Panc1 (cell line): ENCODE measurements at places on chromosomes 16 and 17. TPM values are rescaled to one million over a fixed set of nuclear protein-coding genes. Genes with fewer than 3 reads are reported as not detected.

DNA sequence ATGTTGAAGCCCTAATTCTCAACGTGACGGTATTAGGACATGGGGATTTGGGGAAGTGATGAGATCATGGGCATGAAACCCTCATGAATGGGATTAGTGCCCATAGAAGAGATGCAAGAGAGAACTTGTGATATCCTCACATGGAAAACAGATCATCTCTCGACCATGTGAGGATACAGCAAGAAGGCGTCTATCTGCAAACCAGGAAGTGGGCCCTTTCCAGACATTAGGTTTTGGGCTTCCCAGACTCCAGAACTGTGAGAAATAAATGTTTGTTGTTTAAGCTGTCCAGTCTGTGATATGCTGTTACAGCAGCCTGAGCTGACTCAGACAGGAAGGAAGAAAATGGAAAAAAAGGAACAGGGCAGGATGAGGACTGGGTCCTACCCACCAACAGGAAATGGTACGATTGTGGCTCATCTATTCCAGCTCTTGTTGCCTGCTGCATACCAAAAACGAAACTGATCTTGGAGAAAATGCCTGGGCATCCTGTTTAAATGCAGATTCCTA is 21.9 kb upstream of the SSTR2 start:
- DNase-seq: no peak

The MT4 gene
- total RNA-seq: not detected

- no peak for DNase-seq
Measured at GRCh38 chr17:43383826-43384475, 14.8 kb upstream of the ARL4D start.

The ALOX12 gene
- not detected for total RNA-seq

The CA4 gene
- total RNA-seq: 1.4 TPM
